ENCODE measurements at places on chromosomes 7 and 10.

- no peak for DNase-seq
Measured at GRCh38 chr10:124342136-124342820, 76.4 kb downstream of the OAT start.

DNA sequence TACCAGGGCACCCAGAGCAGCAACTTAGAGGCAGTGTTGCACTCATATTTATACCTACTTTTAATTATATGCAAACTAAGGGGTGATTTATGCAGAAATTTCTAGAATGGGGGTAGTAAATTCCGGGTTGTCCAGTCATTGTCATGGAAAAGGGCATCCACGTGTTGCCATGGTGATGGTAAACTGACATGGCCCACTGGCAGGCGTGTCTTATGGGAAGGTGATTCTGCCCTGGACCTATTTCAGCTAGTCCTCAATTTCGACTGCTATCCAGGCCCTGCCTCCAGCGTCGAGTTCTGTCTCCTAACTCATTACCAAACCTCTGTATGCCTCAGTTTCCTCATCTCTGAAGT, 12.8 kb downstream of the SNX8 start:
- no peak for DNase-seq

DNA sequence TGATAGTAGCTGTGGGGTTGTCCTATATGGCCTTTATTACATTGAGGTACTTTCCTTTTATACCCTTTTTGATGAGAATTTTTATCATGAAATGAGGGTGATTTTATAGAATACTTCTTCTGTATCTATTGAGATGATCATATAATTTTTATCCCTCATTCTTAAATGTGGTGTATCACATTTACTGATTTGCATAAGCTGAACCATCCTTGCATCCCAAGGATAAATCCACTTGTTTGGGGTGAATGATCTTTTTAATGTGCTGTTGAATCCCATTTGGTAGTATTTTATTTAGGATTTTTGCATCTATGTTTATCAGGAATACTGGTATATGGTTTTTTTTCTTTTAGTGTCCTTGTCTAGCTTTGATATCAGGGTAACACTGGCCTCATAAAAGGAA, 84.5 kb upstream of the IL6 start:
- DNase-seq = no peak

DNA sequence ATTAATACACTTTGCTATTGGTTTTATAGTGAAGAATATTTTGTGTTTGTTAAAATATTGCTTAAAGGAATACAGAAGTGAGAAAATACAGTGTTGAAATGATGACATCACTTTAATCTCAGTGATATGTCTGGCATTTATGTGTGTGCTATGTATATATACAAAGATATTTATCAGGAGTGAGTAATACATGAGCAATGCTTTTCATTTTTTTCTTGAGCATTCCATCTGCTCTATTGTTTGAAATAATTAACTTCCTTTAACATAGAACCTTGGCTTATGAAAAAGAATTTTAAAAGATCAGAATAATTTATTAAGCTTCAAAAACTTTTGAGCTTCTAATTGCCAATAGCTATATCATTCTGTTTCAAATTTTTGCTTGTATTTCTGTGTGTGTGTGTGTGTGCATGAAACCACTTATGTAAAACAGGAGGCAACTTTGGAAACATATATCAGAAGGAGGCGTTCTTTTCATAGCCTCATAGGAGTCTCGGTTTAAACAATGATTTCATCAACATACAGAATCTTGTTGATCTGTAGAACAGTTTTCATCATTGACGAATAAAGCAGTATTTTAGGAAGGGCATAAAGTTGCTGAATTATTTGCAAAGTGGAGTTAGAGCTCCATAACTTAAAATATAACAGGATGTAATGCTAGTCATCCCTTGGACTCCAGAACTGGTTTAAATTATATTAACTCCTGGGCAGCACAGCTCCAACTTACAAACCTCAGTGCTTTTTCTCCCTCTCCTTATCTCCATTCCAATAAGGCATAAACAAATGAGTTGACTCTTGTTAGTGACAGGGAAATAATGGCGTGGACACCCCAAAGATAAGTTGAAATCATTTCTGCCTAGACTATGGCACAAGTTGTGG, 228.4 kb upstream of the DGKB start:
- DNase-seq = no peak

DNA sequence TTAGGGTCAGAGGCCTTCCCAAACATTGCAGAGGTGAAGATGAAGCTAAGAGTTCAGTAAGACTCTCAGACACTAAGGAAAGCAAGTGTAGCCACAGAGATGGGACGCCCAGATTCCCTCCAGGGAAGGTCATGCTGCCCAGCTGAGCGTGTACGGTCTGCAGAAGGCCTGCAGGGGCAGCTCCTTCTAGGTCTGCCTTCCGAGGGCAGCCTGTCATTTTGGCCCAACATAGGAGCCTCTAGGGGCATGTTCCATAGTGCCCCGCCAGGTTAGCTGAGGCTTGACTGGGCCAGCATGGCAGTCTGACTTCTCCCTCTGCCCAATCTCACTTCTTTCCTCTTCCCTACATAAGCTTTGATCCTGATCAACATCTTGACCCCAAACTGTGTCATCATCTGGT, 130.7 kb downstream of the PIP4K2A start:
- no peak for DNase-seq

DNA sequence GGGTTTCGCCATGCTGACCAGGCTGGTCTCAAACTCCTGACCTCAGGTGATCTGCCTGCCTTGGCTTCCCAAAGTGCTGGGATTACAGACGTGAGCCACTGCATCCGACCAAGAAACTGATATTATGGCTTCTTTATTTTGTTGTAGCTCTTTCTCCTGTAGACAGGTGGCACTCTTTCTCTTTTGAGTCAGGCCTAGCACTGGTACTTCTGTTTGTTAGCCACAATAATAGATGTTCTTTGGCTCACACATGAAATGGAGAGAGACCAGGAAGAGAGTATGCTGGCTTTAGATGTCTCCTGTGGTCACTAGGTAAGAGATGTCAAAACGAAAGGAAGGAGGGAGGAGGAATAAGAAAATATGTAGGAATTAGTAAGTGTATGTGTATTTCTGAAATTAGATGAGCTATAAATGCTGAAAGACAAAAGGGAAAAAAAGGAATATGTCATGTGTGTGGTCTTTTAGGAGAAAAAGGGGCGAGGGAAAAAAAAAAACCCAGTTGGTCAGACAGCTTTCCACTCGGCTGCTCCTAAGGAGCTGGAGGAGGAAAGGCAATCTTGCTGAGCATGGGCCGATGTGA, 78.7 kb downstream of the CLEC2L start:
- no peak for DNase-seq

DNA sequence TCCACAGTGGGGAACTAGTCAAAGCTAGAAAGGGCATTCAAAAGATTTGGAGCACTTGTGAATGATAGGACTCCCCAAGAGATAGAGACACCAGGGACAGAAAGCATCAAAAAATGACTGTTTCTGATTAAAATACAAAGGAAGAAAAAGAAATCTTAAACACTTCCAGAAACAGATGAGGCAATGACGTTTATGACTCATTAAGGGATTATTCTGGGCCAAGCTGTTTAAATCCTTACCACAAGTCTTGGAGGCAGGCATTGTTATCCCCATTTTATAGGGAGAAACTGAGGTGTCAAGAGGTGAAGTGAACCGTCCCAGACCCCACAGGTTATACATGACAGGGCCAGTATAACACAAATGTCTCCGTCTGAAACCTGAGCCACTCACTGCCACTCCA, 68.3 kb upstream of the AMPH start:
- DNase-seq = no peak

DNA sequence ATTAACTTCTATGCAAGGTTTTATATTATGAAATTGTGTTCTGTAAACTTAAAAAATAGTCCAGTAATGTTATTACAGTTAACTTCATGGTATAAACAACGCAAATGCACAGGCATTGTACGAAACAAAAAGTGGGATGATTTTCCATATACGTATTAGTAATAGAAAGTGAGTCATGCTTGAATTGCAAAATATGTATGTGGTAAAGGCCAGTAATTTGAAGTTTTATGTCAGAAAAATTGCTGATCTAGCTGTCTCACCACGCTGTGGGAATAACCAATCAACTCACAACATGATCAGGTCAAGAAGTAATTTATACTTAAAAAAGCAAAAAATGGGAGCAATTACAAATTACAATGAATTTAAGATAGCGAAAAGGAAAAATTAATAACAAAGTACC, 37.0 kb upstream of the GLI3 start:
- no peak for DNase-seq

- no peak for DNase-seq
Measured at GRCh38 chr7:2566348-2566889, 7.6 kb downstream of the IQCE start.

DNA sequence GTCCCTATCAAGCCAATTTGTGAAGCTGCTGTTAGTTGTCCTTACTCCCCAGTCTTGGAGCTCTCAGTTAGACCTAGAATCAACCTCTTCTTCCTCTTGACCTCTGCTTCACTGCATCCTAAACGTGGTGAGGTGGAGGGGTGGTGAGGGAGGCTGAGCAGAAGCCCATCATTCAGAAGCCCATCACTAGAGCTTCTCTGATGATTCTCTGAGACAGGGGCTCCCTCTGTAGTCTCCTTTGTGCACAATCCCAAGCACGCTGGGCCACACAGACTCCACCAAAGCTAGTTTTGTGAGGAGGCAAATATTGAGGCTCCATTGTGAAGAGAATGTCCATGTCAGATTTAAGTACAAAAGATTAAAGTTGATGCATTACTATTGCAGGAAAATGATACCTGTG, 163.8 kb upstream of the PRSS1 start:
- no peak for DNase-seq

GRCh38 chr7:128837521-128837921, 7.3 kb downstream of the FLNC start:
- DNase-seq = no peak

- DNase-seq = no peak
Measured at GRCh38 chr10:80529604-80530003, 8.1 kb upstream of the SH2D4B start.

DNA sequence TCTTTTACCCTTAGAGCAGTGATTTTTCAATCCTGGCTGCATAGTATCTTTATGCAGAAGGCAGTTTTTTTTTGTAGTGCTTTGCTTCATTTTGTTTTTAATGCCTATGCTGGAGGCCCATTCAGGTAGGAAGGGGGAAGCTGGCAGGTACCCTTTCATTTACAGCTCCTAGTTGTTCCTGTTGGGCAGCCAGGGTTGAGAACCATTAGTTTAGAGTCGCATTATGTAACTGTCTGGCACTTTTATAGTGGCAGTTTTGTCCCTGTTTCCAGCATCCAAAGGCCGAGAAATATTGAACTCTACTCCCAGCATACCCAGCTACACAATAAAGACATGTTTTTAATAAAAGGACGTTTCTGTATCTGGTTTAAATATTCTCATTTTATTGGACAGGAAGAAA, 110.6 kb downstream of the CCDC3 start:
- no peak for DNase-seq

GRCh38 chr10:48976196-48976595, 36.6 kb upstream of the LRRC18 start:
- DNase-seq = no peak

DNA sequence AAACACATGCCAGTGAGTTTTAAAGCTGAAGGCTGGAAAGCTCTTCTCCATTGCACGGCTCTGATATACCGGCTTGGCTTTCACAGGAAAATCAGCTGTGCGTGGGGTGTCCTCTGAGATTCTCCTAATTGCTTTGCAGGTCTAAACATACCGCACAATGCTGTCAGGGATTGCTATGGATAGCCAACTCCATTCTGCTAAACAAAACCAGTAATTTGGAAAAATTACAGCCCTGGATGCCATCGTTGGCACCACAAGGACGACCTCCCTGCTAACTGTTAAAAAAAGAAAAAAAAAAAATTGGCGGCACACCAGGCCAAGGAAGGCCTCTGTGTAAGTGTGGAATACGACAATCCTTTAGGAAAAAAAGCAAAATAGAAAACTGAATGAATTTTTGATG, 118.6 kb upstream of the ADARB2 start:
- DNase-seq = no peak

- DNase-seq = no peak
Measured at GRCh38 chr10:1684991-1685390, 52.3 kb downstream of the ADARB2 start.

- DNase-seq = no peak
Measured at GRCh38 chr7:150404172-150404804, 25.2 kb downstream of the ZNF775 start.

GRCh38 chr10:52210161-52210560, 103.9 kb upstream of the DKK1 start:
- no peak for DNase-seq

- no peak for DNase-seq
Measured at GRCh38 chr7:79822620-79823240, 311.9 kb upstream of the GNAI1 start.

- no peak for DNase-seq
Measured at GRCh38 chr7:17441557-17441956, 143.1 kb downstream of the AHR start.

DNA sequence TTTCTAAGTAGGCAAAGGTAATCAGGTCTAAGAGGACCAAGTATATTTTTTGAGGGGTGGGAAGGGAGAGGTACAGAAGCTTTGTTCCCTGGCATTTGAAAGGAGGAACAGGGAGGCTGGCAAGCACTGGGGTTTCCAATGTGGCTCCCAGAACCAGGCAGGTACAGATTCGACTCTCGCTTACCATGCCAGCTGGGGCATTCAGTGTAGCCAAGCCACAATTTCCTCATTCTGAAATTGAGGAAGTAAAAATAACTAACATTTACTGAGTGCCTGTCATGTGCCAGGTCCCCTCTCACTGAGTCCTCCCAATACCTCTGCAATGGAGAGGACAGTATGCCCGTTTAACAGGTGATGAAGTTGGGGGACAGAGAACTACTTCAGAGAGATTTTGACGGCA, 45.9 kb upstream of the BET1 start:
- no peak for DNase-seq

GRCh38 chr7:131170440-131171271, 157.0 kb upstream of the MKLN1 start:
- DNase-seq = no peak

DNA sequence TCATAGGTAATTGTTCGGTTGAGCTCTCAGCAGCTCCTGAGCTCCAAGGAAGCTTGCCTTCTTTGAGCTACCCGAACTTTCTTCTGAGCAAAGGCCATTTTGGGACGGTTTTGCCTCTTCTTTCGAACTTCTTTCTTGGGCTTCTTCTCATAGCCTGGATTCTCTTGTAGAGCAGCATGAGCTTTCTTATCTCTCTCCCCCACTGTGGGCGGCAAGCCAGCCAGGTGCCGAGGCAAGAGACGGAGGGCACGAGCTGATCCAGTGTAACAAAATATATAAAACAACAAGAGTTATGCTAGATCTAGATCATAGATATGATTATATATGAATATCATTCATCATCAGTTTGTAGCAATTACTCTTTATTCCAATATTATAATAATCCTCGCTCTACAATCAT, 16.5 kb upstream of the KNDC1 start:
- no peak for DNase-seq

- DNase-seq = no peak
Measured at GRCh38 chr7:71408271-71408670, 276.3 kb downstream of the GALNT17 start.

- DNase-seq = no peak
Measured at GRCh38 chr10:102413806-102414561, 4.6 kb downstream of the PSD start.

- DNase-seq = no peak
Measured at GRCh38 chr7:71327946-71328345, 196.0 kb downstream of the GALNT17 start.

Measured in cortex of kidney (tissue), 1 donor.